GF-D8 (cell line): ENCODE measurements at places on chromosomes 3 and 15.

- DNase-seq, result no peak
Observed at GRCh38 chr15:78709263-78709882, 68.4 kb upstream of the CHRNB4 start.

- DNase-seq, result no peak
Observed at GRCh38 chr3:13078163-13078905, 5.1 kb upstream of the IQSEC1 start.

GRCh38 chr3:117910820-117911521 lies 1123.7 kb downstream of the IGSF11 start:
- DNase-seq, result no peak

DNA sequence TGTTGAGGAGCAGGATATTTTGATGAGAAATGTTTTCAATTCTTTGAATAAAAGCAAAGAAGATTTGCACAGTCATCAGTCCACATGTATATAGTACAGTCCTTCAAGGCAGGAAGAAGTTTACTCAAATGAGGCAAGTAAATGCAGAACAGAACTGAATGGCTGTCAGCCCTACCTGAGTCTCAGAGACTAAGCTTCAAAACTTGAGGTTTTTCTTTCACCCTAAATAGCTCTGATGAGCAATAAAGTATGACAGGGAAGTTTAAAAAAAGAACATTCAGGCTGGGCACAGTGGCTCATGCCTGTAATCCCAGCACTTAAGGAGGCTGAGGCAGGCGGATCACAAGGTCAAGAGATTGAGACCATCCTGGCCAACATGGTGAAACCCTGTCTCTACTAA lies 232.5 kb downstream of the SUCLG2 start:
- DNase-seq, result no peak

- DNase-seq, result no peak
Observed at GRCh38 chr15:63826528-63826927, 7.2 kb downstream of the HERC1 start.

DNA sequence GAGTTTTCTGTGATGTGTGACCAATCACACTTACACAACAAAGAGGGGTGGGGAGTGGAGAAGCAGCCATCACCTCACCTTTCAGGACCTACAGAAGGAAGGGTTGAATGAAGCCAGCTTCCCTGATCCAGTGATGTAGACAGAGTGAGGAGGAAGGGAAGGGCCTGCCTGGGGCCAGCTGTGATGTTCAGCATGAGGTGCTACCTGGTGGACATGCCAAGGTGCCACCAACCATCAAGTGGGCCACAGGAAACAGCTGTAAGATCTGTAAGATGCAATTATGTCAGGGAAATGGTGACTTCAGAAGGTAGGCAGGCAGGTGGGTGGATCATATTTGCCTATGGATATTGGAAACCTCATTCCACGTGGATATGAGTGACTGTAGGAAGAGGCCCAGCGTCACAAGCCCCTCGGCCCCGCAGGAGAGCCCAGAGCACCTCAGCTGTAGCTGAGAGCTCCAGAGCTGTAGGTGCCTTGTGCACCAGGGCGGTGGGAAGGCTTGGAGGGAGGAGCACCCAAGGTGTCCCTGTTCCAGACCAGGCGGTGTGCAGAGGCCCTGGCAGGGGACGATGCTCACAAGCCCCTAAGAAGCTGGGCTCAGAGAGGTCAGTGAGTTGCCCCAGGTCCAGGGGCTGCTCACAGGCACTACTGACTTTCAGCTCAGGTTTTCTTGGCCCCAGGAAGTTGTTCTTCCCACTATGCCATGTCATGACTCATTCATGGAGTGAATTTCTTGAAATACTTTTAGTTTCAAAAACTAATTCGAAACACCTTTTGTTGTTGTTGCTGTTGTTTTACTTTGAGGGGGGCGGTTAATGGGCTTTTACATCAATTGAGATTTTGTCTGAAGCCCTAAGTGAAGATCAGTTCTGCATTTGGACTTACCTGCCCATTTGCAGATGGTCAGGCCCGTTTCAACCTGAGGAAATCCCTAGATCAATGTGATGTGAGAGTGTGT lies 94.2 kb upstream of the ALDH1A3 start:
- no peak for DNase-seq

DNA sequence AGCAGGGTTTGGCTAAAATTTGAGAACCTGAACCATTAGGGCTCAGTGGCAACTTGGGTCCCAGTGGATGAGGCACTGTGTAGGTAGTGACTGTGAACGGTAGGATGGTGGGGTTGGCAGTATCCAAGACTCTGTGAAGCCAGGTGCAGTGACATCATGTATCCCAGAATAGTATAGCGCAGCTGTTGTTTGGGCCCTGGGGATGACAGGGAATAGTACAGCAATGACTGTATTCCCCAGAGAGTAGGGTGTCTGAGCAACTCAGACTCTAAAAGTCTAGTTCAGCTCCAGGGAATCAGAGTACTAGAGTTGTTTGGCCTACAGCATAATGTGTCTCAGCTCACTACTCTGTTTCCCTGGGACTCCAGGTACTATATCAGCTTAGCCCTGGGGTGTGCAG lies 20.7 kb upstream of the PPP2R3A start:
- DNase-seq, result no peak

- no peak for DNase-seq
Observed at GRCh38 chr15:50390554-50391264, 33.5 kb upstream of the USP8 start.

- no peak for DNase-seq
Observed at GRCh38 chr15:66102563-66103292, 150.8 kb downstream of the MEGF11 start.

GRCh38 chr15:84946772-84947489 lies 34.7 kb upstream of the PDE8A start:
- DNase-seq, result no peak

GRCh38 chr3:196643201-196643749 lies 3.8 kb downstream of the NRROS start:
- DNase-seq, result peak; percentile 76

DNA sequence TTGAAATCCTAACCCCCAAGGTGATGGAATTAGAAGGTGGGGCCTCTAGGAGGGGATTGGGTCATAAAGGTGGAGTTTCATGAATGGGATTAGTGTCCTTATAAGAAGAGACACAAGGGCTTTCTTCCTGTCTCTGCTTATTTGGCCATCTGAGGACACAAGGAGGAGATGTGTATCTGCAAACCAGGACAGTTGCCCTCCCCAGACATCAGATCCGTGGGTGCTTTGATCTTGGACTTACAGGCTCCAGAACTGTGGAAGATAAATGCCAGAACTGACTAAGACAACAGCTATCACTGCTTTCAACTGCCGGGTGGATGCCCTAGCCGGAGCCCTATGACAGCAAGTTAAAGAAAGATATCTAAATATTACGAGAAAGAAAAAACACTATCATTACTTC lies 94.4 kb downstream of the CHRNA7 start:
- no peak for DNase-seq

DNA sequence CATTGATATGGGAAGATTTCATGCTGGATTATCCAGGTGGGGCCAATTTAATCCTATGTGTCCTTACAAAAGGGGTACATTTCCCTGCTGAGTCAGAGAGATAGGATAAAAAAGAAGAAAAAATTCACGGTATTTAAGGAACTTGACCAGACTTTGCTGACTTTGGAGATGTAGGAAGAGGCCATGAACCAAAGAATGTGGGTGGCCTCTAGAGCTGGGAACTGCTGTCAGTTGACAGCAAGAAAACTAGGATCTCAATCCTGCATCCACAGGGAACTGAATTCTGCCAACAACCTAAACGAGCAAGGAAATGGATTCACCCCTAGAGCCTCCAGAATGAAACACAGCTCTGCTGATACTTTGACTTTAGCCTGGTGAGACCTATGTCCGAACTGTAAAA lies 148.1 kb upstream of the SLC24A5 start:
- DNase-seq, result no peak

GRCh38 chr15:94196531-94196930 lies 34.8 kb upstream of the MCTP2 start:
- no peak for DNase-seq

DNA sequence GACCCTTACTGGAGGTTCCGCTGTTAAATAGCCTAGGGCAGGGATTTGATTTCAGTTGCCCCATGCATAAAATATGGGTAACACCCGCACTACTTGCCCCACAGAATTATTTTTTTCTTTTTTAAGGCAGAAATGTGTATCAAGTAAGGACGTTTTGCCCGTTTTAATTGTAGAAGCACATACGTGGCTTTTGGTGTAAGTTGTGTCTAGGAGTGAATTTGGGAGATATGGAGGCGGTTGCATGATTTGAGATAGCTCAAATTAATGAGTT lies 636 bp upstream of the LRRC58 start:
- no peak for DNase-seq

DNA sequence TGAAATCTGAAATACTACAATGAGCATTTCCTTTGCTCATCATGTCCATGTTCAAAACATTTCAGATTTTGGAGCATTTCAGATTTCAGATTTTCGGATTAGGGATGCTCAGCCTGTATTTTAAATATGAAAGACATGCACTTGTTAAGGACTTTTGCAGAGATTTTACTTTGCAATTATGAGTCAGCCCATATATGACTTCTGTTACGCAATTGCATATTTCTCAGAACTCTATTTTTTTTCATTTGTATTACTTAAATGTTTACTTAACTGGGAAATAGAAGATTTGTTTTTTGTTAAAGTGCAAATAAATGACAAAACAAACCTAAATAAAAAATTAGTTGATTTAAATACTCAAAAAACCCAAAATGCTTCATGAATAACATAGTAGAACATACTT lies 376.2 kb downstream of the ZBTB20 start:
- no peak for DNase-seq

DNA sequence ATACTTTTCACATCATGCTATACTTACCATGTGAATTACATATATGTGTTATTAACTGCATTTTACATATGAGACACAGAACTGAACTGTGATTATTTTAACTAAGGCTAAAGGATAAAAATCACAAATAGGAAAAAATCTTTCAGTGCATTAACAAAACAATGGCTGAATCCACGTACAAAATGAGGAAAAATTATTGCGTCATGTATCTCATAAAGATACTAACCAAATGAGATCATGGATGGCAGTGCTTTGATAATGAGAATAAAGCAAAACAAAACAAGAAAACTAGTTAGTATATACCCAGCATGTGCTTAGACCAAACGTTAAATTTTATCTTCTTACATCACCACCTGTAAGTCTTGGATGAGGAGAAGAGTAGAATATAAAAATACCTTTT lies 66.0 kb downstream of the SCAPER start:
- no peak for DNase-seq

DNA sequence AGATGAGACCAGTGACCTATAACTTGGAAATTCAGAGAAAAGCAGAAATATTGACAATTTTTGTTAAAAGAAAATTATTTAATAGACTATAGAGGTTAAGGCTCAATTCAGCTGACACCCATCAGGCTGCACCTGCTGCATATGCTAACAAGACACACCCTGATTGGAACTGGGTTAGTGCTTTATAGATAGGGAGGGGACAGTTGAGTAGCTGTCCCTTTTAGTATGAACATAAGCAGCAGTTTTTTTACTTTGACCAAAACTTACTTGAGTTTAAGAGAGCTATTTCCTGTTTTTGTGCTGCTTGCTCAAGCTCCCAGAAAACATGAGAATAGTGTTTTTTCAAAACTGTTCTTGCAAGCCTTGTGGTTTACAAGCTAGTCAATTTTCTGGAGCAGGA lies 292.6 kb downstream of the LRRC3B start:
- DNase-seq, result no peak

DNA sequence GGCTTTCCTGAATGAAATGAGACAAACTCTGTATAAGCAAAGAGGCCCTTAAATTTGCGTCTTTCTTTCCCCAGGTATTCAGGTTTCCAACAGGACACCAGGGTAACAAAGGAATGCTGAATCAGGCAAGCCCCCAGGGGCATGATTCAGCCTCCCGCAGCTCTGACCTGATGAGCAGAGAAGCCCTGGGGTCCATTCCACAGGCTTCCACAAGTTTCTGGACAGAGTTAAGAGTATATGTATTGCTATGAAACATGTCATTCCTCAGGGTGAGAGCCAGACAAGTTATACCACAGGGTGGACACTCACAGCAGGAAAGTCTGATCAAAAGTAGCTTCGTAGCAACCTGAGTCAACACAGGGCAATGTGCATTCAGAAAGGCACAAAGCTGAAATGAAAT lies 68.1 kb upstream of the CTNNB1 start:
- no peak for DNase-seq

DNA sequence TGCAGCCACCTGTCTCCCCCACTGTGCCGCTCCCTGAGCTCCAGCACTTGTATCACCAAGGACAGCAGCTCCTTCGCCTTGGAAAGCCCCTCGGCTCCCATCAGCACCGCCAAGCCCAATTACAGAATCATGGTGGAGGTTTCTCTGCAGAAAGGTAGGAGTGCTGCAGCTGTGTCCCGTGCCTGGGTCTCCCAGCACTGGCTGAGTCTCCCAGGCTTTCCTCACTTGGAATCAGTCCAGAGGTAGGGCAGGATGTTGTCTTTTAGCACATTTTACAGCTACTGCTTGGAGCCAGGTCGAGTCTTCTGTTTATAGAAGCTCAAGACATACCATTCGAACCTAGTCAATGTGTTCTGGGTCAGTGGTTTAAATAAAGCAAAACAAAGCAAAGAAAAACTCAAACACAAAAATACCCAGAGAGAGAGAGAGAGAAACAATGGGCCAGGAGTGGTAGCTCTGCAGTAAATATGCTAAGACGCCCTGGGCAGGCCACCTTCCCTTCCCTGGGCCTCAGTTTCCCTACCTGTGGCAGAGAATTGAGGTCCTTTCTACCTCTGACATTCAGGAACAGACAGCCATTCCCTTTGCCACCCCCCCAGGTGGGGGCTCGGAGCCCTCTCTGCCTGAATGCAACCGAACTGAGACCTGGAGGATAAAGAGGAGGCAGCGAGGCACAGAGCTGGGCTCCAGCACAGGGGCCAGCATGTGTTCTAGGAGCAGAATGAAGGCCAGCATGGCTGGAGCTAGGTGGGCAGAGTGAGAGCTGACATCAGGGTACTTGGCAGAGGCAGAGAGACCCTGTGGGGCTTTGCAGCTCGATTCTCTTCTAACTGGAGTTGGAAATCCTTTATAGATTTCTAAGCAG lies 44.1 kb downstream of the STARD5 start:
- no peak for DNase-seq

- no peak for DNase-seq
Observed at GRCh38 chr15:91897585-91898372, 44.3 kb downstream of the SLCO3A1 start.

DNA sequence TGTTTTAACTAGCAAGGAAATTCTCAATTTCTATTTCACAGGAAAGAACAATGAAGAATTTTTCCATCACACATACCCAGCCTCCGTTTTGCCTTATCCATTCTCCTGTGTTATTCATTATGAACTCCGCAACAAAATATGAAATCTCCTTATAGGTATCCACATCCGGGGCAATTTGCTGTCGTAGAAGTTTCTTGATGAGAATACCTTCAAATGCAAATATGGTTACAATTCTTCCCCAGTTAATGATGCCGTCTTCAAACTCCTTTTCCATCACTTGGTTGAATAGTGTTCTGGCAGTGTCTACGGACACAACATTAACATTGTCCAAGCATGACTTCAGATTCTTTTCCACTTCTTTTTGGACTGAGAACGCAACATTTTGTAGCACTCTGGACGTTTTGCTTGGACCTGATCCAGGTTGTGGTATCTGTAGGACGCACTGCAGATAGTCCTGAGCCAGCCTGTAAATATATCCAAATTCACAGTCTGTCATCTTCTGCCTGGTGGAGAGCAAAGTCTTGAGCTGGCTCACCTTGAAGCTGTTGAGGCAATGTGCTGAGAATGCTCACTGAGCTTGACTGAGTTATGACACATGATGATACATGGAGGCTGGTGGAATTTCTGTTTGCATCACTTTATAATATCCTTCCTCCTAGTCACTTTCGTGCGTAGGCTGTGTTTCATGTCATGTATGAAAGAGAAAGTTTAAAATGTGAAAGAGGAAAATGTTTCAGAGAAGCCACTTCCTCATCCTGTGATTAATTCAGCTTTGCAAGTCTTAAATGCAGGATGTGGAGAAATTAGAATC lies at the start of gene BCL2A1:
TSS of gene BCL2A1 (minus strand) at position 573 of the 811 bp plus-strand sequence. CDS start at position 496, 77 bp downstream.
- peak; percentile 91 for DNase-seq

- DNase-seq, result no peak
Observed at GRCh38 chr3:107861904-107862303, 228.9 kb downstream of the CD47 start.
